ENCODE measurements at places on chromosomes 1 and 21.
A peak's percentile ranks its signal among the peaks of the same experiment; 100 is the strongest.

DNA sequence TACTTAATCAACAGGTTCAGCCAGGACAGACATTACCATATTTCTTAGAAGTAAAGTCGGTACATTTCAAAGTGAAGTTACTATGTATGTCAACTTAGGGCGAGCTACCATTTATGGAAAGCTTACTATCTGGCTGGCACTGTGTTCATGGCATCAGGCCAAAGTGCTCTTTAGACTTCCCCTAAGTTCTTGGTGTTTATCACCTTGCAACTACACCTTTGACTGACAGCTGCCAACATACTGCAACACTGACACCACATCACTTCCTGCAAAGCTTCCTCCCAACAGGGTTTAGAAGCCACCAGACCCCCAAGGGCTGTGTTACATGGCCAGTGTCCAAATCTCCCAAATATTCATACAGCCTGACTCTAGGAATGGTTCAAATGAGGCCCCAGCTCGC lies 61.0 kb downstream of the TIAM1 start:
- no peak for DNase-seq

DNA sequence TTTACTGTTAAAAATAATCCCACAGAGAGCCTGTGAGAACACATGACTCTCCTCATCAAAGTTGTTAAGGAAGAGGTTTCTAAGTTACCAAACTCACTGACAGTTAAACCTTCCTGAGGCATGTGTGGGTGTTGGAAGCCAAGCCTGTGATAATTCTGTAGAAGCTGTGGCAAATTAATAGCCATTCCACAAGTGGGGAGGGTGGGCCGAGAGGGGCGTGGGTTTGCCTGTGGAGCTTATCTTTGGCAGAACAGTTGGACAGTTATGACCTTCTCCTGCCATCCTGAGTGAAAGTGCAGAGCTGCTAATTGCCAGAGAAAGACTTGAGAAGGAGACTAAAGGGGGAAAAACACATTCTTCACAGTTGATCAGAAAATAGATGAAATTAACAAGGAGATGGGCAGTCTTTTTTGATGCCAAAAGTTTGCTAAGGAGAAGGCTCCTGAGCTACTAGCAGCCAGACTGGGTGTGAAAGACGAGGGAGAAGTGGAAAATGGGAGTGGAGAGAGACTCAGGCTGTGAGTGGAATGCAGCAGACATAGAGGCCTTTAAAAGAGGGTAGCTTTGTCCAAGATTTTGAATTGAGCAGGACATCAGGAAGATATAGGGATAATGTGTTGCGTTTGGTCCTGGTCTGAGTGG lies 1.6 kb upstream of the PLA2G2C start:
- DNase-seq, result no peak

DNA sequence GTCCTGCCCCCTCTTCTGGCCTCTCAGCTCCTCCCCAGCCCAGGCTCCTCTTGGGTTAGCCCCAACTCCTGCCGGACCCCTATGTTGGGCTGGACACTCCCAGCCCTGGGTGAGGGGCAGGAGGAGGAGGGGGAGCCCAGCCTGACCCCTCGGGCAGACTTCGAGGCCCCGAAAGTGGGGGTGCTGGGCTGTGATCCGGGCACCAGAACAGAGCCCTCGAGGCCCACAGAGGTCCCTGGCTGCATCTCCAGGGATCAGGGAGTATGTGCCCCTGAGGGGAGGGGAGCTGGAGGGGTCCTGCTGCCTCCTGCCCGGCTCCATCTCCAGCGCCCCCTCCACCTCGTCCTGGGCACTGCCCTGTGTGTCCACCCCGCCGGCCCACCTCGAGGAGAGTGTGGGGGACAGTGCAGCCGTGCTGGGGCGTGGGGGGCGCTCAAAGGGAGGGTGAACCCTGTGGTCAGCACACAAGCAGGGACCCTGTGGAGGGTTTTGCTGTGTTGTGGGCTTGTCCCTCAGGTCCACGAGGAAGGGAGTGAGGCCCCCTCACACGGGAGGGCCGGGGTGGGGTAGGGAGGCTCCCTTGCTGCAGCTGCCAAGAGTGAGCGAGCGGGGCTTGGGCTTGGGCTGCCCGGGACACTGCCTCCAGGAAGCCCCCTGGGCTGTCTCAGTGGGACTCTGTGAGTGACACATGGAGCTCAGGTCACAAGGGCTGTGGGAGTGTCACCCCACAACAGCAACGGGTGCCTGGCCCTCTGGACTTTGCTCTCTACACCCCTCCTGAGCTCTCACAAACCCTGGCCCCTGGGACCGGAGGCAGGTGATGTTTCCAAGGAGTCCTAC lies 54.4 kb downstream of the COL18A1 start:
- no peak for DNase-seq

GRCh38 chr21:38813143-38813542 lies 7.4 kb downstream of the ETS2 start:
- DNase-seq, result no peak

DNA sequence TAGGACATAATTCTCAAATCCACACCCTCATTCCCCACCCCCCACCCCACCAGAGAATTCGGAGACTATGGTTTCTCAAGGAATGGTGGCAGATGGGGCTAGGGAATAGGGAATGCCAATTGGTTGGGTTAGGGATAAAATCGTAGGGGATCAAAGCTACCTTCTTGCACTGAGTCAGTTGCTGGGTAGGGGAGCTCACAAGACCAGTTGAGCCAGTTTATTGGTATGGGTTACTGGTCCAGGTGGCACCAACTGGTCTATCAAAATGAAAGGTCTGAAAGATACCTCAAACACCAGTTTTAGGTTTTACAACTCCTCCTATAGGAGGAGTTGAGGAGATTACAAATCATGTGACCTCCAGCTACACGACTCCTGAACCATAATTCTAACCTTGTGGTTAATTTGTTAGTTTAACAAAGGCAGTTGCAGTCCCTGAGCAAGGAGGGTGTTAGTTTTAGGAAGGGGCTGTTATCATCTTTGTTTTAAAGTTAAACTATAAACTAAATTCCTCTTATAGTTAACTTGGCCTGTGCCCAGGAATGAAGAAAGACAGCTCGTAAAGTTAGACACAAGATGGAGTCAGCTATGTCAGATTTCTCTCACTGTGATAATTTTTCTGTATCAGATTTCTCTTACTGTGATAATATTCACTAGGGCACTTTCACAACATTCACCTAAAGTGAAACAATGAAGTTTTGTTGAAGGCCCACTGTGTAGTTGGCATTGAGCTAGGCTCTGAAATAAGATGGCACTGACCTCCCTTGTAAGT lies 2.5 kb downstream of the SHISAL2A start:
- DNase-seq, result no peak

DNA sequence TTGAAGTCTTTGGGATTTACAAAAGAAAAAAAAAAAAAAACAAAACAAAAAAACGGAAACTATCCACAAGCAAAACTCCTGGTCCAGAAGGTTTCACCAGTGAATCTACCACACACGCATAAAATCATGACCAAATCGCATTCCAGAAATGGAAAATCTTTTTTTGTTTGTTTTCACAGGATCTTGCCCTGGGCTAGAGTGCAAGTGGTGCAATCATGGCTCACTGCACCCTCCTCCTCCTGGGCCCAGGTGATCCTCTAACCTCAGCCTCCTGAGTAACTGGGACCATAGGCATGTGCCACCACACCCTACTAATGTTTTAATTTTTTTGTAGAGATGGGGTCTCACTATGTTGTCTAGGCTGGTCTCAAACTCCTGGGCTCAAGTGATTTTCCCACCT lies 100.5 kb downstream of the DYRK1A start:
- no peak for DNase-seq

DNA sequence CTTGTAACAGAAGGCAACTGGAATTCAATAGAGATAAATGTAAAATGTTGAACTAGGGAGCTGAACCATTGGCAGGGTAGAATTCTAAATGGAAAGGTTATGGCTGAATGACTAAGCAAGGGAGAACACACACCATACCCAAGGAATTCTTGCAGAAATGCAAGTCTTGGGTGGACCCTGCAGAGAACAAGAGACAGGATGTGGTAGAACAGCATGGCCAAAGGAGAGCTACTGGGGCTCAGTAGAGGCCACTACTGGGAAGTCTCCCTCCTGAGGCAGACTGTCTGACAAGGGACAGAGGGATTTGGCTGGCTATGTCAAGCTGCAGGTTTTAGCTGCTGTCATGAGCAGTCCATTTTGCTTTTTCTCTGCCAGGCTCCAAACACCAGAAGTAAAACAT lies 180.9 kb downstream of the TNR start:
- no peak for DNase-seq

DNA sequence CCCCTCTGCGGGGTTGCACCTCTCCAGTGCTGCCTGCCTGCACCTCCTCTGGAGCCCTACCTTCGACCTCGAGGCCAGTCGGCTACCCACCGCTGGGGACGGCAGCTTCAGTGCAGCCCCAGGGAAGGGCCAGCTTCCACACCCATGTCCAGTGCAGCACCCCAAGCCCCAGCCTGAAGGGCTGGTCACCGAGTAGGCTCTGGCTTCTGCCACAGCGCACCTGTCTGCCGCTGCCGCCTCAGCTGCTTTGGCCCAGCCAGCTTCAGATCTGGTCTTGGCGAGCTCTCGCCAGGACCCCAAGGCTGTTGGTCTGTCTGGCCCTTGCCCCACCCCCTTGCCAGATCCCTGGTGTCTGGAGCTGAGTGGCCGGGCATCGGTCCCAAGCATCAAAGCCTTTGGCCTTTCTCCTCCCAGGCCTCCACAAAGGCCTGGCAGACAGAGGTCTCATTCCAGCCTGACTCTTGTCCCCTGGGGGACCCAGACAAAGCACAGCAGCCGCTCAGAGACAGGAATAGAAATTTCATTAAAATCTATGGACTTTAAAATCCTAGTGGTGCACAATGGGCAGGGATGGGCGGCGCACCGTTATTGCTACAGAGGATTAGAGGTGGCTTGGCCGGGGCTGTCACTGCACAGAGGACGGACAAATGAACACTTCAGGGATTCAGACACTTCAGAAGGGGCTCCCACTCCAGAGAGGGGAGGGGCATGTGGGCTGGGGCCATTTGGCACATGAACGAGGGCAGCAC lies 4.8 kb downstream of the CCDC24 start:
- DNase-seq, result no peak

DNA sequence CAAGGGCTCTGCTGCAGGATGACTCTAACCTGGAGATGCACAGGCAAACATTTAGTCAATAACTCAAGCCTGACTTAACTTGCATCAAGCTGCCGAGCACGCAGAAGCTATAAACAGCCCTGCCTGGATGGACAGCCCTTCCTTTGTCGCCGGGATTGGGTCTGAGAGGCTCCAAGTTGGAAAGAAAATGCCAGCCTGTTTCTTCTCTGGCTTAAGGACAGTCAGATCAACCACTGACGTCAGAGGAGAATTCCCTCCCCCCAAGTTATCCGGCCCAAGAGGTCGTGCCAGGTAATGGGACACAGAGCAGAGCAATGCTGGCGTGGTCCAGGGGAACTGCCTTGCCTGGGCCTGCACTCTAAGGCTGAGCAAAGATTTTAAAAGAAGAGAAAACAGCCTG lies 27.1 kb upstream of the LRRC38 start:
- no peak for DNase-seq

GRCh38 chr1:159121526-159121925 lies 45.0 kb upstream of the AIM2 start:
- DNase-seq, result no peak

- DNase-seq, result no peak
Measured at GRCh38 chr1:41532206-41532975, 47.9 kb upstream of the EDN2 start.

- no peak for DNase-seq
Measured at GRCh38 chr1:93033785-93034184, 45.3 kb upstream of the MTF2 start.

GRCh38 chr1:199287647-199288046 lies 648.8 kb downstream of the PTPRC start:
- DNase-seq, result peak; percentile 29

DNA sequence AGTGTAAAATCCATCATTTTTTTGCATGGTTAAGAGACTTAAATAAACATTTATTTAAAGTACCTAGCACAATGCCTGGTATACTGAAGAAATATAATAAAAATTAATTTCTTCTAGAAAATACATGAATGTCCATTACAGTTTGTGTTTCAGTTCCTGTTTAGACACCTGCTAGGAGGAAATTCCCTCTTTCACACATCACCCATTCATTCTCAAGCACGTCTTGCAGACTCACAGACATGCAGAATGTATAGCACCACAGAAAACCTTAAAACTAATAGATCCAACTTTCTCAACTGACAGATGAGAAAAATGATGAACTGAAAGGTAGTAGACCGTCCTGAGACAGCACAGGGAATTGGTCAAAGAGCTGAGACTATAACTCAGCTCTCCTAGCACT lies 172.2 kb upstream of the C8B start:
- no peak for DNase-seq

All from fibroblast of skin of scalp (primary cell).